Stimulated activated CD4-positive, alpha-beta T cell treated with anti-CD3 and anti-CD28 coated beads, Interleukin-1b, Interleukin-23, amount 100 ng/mL, for 48 hours (primary cell): ENCODE measurements at places on chromosomes 4 and X.

- DNase-seq: no peak
Observed at GRCh38 chrX:140165849-140166248, 200.5 kb upstream of the CXorf66 start.

GRCh38 chr4:90080116-90080515 is 47.1 kb upstream of the CCSER1 start:
- no peak for DNase-seq

DNA sequence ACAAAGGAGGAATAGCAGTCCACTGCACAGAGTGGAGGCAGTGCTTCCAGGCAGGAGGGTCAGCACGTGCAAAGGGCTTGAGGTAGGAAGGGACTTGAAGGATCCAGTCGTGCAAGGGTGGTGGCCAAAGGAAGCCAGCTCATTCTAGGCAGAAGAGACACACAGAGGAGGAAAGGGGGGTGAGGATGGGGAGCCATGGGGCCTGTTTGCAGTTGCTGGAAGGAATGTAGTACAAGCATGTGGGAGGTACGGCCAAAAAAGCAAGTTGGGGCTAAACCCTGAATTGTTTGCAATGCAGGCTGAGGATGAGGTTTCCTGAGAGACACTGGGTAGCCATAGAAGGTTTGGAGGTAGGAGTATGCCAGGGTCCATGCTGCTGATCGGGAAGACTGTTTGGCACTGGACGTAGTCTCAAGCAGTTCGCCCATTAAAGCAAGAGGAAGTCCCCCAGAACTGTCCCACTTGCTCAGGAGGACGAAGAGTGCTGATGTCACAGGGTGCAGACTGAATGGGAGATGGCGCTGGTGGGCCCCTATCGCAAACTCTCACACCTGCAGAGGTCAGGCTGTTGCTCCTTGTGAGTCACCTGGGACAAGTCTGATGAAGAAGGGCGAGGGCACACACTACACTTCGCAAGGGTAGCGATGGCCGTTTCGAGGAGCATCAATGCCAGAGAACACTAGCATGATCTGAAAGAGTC is 9.1 kb upstream of the MAN2B2 start:
- DNase-seq: no peak

DNA sequence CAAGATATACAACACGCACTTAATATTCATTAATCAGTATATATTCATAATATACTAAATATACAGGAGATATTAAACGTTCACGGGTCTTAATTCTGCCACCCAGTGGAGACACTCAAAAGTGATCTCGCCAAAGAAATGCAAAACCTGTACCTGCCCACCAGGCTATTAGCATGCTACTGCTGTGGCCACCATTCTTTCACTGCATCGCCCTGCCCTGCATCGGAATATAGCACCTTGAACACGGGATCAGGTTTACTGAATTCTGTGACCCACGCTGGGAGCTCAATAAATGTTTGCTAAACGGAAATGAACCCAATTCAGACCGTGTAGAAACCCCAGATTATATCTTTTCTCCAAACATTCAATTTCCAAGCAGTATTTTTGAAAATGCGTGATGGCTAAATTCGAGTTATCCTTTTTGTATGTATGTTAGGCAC is 840 bp upstream of the CLCN3 start:
- DNase-seq: peak; percentile 38

DNA sequence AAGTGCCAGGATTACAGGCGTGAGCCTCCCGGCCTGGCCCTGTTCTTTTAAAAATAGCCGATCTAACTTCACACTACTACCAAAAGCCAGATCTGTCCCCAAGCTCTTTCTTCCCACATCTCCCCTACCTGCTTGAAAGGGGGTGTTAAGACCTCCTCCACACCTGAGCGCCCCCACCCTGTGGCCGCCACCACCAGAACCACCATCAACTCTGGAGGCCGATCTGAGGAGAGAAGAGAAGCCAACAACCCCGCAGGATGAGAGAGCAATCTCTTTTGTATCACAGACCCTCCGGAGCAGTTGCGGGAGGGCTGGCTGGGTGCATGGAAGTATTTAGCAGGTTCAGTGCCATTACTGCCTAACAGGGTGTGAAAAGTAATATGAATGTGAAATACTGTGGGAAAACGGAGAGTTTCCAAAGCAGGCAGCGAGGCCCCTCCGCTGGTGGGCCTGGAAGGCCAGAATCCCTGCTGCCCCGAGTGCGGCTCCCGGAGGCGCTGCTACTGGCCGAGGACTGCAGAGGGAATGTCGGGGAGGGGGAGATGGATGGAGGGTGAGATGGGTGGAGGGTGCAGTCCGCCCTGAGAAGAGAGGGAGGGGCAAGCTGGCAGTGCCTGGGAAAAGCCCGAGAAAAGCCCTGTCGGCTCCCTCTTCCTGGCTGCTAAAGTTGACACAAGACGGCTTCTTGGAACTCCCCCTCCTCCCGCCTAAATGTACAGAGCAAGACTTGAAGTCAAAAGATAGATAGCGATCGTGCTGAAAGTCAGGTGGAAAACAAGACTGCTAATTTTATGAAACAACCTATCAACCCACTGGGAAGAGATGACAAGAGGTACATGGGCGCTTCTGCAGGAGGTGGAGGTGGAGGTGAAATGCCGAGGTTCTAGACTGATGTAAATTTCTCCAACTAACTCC is 22.3 kb downstream of the HAND2 start:
- no peak for DNase-seq

GRCh38 chr4:3017504-3017903 is 54.1 kb downstream of the GRK4 start:
- DNase-seq: no peak

DNA sequence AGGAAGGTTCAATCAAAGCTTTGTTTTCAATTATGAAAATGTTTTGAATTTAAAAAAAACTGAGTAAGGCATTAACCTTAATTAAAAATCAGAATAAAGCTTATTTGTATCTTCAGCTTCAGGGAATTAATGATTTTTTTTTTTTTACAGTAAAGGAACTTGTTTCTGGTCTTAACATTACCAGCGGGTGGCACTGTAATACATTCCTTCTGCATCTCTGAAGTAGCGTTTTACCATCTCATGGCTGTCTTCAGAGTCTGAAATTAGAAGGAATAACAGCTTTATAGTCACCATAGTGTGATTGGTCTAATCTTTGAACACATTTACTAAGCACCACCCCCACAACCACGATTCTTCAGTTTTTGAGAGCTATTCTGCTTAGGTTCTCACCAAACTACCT is 102.6 kb downstream of the IL1RAPL2 start:
- no peak for DNase-seq

DNA sequence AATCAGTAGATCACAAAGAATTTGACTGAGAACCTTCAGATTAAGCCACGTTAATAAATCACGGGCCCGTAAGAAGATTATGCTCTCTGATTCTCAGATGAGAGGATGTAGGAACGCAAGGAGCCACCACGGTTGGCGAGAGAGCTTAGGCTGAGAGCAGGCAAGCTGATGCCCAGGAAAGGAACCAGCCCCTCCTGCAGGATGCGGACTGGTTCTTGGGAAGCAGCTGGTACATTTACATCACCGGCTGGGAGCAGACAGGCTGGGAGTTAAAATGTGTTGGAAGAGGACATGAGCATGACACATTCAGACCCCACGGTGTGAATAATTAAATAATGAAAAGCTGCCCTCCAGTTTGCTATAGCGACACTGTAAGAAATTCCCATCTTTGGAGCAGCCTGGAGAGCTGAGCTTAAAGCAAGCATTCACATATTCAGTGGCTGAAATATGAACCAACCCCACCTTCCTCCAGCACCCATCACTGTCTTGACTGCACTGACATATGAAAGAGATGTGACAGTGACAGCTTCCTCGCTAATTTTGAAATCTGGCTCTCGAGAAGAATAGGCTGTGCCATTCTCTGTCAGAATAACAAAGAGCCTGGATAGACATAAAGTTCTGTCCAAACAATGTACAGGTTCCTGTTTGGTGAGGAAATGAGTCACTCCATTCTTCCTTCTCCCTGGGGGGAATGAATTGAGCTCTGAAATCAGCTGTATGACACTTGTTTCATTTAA is 33.1 kb downstream of the LNX1 start:
- DNase-seq: no peak

DNA sequence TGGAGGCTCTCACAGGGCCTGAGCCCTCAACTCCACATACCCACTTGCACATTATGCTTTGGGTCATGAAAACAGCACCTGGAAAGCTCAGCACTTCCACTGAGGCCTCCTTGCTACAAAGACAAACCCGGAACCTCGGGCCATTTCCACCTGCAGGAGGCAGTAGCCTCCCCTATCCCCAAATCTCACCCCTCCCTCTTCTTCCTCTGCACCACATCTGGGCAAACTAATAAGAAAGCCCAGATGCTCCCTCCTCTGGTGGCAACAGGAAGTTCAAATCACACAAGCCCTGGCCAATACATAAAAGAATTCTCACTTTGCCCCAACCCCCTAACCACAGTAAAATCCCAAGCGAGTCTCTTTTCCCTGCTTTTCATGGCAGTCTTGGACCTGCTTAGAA is 136.4 kb downstream of the MAPK10 start:
- DNase-seq: no peak

- DNase-seq: no peak
Observed at GRCh38 chr4:88008743-88009171, 1.3 kb downstream of the PKD2 start.

DNA sequence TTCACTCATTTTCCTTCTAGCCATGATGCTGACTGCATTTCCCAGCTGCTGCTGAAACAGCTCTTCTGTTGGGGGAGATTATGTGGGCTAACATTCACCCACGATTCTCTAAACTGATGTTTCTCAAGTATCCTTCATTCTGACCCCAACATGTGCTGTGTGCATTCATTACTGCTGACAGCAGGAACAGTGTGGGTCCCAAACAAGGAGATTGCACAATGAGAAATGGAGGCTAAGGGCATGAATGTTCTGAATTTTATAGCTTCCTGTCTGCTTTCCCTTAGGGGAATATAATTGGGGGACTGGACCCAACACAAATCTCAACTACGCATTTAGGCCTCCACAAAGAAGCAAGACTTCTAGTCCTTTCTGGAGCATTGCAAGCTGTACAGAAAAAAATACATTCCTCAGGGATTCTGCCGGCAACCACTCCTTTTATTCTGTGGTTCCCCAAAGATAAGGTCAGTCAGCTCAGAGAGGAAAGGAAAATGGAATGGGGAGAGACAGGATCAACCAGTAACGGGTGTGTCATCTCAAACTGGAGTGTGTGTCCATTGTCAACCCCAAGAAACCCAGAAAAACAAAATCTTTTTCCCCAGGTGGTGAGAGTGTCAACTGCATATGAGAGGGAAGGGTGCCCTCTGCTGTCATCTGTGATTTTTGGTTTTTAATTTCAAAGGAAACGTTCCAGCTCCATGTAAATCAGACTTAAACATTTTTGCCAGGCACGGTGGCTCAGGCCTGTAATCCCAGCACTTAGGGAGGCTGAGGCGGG is 81.5 kb upstream of the EGFL6 start:
- peak; percentile 6 for DNase-seq

DNA sequence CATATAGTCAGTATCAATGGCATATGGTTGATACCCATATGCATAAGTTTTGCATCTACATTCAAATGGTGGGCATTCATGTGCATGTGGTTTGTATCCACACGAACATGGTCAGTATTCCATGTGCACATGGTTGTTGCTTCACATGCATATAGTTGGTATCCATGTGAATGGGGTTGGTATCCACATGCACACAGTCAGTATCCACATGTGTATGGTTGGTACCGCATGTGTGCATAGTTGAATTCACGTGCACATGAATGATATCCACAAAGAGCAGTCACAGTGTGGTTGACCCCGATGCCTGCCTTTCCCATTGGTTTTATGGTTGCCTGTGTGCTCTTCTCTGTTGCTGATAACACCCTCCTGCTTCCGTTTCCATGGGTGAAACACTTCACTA is 427.9 kb downstream of the STIM2 start:
- DNase-seq: no peak

DNA sequence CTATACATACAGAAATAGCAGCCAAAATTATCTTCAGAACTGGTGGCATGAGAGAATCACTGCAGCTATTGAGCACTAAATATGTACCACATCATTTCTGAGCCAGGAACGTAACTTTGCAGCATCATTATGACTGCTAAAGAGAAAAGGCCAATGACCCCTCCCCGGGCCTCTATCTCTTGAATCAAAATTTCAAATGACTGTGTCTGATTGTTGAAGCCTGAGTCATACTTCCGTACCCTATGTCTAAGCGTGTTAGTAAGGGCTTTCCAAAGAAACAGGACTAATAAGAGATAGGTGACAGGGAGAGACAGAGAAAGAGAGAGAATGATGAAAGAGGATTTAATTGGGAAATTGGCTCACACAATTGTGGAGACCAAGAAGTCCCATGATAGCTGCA is 445.5 kb upstream of the SPANXN1 start:
- no peak for DNase-seq

- DNase-seq: no peak
Observed at GRCh38 chr4:174835536-174835935, 6.5 kb upstream of the GLRA3 start.

DNA sequence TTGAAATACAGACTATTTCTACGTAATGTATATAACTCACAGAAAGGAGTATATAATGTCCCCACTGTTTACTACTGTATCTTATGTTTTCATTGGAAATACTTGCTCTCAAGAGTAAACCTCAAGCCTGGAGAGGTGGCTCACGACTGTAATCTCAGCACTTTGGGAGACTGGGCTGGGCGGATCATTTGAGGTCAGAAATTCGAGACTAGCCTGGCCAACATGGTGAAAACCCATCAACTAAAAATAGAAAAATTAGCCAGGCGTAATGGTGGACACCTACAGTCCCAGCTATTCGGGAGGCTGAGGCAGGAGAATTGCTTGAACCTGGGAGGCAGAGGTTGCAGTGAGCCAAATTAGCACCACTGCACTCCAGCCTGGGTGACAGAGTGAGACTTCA is 92.8 kb downstream of the COL25A1 start:
- DNase-seq: no peak

DNA sequence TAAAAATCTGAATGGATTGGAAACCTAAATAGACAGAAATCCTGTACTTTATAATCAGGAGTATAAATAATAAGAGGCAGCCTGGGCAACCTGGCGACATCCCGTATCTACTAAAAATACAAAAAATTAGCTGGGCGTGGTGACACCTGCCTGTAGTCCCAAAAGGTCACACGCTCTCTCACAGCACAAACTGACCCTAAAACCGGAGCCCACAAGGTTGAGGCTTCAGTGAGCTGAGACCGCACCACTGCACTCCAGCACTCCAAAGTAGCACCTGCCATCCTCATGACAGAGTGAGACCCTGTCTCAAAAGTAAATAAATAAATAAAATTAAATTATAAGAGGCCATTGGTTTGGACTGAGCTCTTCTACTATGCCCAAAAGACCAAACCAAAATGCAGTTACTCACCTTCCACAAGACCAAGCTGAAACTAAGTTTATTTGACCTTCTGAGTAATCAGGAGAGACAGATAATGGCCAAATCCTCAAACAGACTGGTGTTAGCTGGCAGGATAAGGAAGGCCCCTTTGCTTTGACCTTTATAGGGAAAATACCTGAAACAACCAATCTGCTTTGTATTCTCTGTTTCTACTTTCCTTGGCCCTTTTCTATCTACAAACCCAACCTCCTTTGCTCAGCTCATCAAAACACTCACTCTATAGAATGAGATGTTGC is 3.2 kb upstream of the GRSF1 start:
- DNase-seq: no peak

DNA sequence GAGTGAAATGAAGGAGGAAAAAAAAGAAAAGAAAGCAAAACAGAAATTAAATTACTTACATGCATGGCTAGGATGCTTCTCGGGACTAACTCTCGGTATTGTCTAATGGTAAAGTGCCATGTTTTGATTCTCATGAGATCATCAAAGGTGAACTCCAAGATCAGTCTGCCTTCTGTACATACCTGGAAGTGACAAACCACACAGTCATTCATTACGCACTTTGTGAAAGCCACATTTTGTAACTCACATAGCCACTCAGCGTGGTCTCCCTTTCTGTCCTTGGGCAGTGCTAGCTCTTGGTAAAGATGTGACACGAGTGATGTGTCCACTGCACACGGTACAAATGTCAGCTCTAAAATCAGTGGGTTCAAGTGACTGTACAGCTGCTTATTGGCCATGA is 309.8 kb downstream of the LDB2 start:
- no peak for DNase-seq
